ENCODE measurements at places on chromosomes 1 and 21.

- no peak for DNase-seq
Observed at GRCh38 chr1:36818771-36819170, 215.5 kb downstream of the GRIK3 start.

DNA sequence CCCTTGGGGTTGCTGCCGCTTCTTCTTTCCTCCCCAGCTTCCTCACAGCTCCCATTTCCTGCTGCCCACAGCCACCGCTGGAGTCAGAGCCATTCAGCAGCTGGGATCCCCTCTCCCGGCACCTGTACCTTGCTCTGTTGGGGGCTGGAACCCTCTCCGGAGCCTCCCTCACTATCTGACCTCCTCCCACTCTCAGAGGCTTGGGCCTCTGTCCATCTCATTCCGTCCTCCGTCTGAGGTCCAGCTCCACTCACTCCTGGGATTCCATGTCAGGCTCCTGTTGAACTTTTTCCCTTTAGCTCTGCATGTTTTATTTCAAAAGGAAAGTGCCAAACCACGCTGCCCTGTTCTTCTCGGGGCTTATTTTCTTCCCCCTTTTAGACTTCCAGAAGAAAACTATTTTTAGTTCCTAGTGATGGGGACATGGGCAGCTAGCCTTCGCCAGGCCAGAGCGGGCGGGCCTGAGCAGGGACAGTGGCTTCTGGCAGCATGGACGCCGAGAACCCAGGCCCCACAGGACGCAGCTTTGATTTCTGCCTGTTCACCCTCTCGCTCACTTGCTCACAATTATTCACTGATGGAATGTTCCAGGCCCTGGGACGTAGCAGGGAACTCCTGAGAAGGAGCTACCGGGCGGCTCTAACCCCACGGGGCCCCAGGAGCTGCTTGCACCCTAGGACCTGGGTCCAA, 79.2 kb downstream of the ARHGEF10L start:
- DNase-seq: no peak

- DNase-seq: no peak
Observed at GRCh38 chr1:167104256-167104633, 10.4 kb downstream of the STYXL2 start.

DNA sequence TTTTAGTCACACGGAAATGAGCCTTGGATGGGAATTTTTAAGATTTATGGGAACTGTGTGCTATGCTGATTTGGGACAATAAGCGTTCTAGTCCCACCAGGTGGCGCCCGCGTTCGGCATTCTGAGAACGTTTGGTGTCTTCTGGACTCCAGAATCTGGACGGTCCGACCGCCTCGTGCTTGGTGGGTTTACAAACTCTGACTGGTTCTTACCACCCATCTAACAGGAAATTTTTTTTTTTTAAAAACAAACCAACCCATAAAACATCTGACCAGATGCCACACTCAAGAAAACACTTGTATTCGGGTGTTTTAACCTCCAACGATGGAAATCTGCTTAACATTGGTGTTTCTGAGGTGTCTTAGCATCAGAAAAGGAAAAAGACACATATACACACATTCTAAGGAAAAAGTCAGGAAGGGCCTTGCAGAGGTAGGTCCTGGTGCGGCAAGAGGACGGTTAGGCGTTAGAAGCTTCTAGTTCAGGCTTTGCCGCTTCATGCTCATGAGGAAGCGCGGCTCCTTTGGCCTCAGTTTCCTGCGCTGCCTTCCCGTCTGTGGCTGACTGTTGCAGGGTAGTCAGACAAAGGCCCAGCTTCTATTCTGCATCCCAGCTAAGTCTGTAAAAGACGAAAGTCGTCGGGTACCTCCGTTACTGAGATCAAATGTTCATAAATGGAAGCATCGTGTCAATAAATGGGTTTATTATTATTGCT, 814 bp upstream of the DYRK3 start:
- DNase-seq: no peak

DNA sequence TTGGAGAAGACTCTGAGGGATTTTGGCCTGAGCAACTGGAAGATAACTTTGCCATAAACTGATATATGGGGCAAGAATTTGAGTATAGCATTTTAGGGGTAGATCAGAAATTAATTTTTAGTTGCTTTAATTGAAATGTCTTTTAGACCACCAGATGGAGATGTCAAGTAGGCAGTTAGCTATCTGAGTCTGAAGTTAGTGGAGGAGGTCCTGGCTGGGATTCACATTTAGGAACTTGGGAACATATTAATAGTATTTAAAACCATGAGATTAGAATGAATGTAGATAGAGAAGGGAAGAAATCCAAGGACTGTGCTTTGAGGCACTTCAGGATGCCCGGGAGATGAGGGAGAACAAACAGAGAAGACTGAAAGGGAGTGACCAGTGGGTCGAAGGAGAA, 32.6 kb downstream of the SLC44A3 start:
- DNase-seq: no peak

Data from activated CD8-positive, alpha-beta memory T cell treated with anti-CD3 and anti-CD28 coated beads for 48 hours (primary cell).